ENCODE measurements at places on chromosomes 11 and 22.

DNA sequence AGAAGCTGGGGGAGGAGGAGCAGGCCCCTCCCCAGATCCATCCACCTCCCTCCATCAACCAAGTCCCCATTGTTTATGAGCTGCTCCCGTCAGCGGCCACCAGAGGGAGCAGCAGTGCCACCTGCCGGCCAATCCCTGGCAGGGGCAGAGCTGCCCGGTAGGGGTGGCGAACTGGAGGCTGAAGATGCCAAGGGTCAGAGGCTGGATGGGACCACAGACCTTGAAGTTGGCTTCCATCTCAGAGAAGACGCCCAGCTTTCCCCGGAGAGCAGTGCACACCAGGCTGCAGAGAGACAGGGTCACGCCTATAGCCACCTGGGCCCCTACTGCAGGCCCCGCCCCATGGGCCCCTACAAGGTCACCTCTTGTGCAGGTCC lies 3.6 kb downstream of the FIBP start:
- DNase-seq: peak; percentile 85

DNA sequence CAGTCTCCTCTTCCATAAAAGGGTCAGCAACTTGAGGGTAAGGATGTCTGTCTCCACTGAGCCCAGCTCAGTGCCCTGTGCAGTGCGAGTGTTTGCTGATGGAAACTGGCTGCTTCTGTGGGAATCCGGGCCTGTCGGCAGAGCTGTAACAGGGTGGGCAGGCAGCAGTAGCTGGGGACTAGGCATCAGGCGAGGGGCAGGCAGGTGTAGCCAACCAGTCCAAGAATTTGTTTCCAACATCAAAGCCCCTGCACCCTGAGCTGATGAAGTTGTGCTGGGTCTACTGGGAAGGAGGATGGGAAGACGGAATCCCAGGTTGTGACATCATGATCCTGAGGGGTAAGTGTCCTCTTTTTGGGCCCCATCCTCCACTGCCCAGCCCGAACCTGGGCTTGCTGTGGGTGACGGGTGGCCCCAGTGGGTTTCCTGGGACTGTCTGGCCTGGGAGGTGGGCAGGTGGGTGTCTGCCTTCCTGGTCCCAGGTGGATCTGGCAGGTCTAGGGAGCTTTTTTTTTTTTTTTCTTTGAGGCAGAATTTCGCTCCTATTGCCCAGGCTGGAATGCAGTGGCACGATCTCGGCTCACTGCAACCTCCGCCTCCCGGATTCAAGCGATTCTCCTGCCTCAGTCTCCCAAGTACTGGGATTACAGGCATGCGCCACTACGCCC lies 11.0 kb downstream of the SLC29A2 start:
- DNase-seq: no peak

- no peak for DNase-seq
Measured at GRCh38 chr11:91174193-91174592, 951.3 kb upstream of the CHORDC1 start.

- peak; percentile 52 for DNase-seq
Measured at GRCh38 chr11:127074151-127074761, 73.7 kb upstream of the KIRREL3 start.

GRCh38 chr11:23212807-23213206 lies 352.5 kb upstream of the CCDC179 start:
- no peak for DNase-seq

DNA sequence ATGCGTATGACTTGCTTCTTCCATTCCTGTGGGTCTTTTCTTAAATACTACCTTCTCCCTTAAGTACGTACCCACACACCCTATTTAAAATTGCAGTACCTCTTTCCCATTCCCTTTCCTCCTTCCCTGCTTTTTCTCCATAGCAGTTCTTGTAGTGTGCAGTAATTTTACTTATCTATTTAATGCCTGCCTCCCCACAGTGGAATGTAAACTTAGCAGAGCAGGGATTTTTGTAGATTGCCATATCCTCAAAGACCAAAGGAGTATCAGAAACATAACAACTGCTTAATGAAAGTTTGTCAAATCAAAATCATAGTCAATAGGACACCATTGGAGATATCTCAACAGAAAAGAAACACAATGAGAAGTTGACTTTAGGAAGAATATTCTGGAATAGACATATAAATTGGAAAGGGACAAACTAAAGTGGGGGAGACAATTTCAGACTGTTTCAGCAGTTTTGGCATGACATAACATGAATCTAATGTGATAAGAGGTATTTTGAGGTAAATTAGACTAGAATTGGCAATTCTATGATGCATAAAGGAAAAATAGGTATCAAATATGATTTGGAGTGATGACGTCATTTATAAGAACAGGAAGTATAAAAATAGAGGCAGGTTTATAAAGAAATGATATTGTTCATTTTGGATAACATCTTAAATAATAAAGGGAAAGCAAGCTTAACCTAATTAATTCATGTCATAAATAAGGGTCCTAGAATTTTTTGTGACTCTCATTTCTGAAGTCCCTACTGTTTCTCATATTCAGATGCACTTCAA lies 188.4 kb downstream of the SOX6 start:
- no peak for DNase-seq

DNA sequence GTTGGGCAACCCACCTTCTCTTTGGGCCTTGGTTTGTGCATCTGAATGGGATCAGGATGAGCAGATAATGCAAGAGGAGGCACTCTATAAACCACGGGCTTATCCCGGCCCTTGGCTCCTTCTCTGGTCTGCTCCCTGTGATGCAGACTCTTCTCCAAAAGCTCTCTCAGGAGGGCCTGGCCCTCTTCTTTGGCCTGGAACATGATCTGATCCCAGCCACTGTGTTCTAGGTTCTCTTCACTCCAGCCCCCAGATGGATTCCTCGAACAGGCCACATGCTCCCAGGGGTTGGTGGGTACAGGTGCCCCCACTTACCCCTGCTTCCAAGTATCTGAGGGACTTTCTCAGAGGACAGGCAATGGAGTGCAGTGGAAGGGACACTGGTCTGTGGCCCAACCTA lies 8.7 kb upstream of the UCP3 start:
- no peak for DNase-seq

- no peak for DNase-seq
Measured at GRCh38 chr22:36022162-36022561, 6.5 kb downstream of the RBFOX2 start.

DNA sequence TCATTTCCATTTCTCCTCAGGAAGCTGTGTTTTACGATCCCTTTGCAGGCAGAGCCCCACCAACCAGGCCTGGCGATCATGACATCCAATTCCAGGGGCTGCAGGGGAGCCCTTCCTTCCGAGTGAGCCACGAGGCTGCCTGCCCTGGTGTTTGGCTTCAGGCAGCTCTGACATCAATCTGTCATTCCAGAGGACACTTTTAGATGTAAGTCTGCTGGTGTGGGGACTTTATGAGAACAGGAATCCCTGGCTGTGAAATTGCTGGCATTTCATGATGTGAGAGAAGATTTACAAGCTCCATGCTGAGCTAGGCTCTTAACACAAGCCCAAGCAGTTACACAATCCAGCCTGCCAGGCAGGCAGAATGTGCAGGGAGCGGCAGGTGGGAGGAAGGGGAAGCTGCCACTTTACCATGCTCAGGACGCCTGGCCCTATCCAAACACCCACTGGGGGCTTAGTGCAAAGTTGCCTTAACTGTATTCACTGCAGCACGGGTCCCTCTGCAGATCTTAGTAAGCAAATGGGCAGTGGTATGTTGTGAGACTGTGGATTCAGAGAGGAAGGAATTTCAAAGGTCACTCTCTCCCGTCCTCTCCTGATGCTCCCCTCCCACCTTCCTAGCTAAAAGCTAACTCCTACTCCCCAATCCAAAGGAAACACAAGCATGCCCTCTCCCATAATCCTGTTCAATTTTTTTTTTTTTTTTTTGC lies 43.4 kb upstream of the MICAL2 start:
- DNase-seq: peak; percentile 80

DNA sequence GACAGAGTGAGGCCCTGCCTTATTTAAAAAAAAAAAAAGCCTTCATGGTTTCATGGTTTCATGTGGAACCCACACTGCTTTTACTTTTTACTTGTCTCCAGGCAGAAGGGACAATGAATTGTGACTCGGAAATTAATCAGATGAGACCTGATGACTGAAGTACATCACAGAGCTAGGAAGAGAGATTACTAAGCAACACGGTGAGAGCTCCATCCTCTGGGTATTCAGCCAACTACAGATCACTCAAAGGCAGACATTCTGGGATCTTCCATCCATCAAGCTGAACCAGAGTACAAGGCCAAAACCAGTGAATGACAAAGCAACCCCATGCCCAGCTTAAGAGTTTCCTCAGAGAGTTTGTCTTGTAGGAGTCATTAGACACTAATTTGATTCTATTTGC lies 433.2 kb downstream of the SOX6 start:
- no peak for DNase-seq

GRCh38 chr22:43628250-43628649 lies 183.9 kb downstream of the EFCAB6 start:
- no peak for DNase-seq

Data from ELF-1 (cell line).